ENCODE measurements at places on chromosomes 5 and 9.

- DNase-seq = no peak
Observed at GRCh38 chr5:57635146-57635777, 152.7 kb upstream of the ACTBL2 start.

DNA sequence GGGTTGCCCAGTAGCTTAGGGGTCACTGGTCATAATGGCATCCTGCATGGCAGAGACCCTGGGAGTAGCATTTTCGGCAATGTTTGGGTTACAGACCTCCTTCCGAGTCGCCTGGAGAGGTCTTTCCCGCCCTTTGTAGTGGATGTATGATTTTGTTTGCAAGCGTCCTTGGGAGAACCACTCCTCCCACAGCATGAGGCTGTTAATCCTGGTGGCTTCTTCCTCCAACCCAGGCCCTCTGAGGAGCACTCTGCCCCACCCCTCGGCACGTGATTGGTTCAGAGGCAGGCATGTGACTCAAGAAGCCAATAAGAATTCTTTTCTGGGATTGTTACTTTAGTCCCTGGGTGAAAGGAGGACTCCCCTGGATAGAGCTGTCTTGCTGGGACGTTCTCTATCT is 30.2 kb upstream of the GRHPR start:
- no peak for DNase-seq

GRCh38 chr9:117000196-117000723 is 313.2 kb downstream of the TRIM32 start:
- no peak for DNase-seq

DNA sequence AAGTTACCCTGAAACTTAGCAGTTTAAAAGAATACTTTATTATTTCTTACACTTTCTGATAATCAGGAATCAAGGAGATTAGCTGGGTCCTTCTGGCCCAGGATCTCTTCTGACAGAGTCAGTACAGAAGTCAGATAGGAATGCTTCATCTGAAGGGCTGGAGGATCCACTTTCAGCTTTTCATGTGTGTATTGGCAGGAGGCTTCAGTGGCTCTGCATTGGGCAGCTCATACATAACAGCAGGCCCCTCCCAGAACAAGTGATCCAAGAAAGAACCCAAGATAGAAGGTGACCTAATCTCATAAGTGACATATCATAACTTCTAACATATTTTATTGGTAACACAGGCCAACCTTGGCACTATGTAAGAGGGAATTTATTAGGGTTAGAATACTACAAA is 258.4 kb downstream of the HCN1 start:
- no peak for DNase-seq

- no peak for DNase-seq
Observed at GRCh38 chr9:134158242-134158641, 6.1 kb downstream of the RNU6ATAC start.

- DNase-seq = peak; percentile 88
Observed at GRCh38 chr5:141475625-141476131, at the start of gene PCDHGC3. Gene PCDHGC3, plus strand, starts transcription at chr5:141475966. Its CDS starts 151 bp downstream, at chr5:141476117.

DNA sequence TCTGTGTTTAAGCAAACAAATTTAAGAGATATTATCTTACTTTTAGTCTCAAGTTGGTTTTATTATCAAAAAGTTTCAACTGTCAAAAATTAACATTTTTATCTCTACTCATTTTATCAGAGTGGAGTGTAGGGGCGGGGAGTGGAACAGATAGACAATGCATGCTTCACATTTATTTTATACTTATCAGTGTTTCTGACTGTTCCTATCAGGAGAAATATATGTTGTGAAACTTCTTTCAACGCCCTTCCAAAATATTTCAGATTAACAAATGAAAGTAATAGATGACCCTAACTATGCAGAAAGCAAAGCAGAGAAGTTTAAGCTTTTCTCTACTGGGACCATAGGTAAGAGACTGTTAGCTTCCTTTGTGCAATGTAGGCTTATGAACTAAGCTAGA is 44.9 kb upstream of the MAST4 start:
- DNase-seq = no peak

DNA sequence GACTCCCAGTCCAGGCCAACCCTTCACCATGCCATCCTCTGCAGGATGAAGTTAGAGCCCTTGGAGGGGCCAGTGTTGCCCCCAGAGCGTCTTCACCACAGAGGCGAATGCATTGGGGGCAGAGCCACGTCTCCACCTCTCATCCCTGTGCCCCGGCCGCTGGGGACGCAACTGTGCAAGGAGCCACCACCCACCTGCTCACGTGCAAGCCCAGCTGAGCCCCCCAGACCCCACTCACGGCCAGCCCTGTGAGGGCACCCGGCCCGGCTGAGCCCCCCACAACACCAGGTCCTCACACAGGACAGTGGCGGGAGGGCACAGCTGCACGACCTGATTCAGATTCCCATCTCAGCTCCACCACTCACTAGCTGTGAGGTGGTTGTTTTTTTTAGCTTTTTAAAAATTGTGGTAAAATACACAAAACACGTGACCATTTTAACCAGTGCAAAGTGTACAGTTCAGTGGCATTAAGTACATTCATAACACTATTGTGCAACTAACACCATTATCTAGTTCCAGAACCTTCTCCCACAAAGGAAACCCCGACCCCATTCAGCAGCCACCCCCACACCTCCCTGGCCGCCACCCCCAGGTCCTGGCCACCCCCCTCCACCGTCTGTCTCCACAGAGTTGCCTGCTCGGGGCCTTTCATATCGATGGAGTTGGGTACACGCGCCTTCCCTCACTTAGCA is 33.5 kb upstream of the UBAC1 start:
- no peak for DNase-seq

DNA sequence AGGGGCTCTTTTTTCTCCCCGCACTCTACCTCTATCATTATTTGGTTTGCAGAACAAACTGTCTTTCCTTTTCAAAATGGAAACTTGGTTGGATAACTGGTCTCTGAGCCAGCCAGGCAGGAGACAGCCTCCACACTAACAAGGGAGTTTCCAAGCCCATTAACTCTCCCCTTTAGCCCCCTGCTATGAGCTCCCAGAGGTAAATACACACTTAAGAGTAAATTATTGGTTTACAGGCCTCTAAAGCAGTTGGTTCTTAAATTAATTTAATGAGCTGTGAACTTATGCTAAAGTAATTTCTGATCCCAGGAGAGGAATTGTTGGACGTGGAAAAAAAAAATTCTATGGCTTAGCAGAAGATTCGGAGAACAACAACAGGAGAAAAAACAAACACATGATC is 30.3 kb downstream of the EPB41L4A start:
- DNase-seq = peak; percentile 84

- DNase-seq = no peak
Observed at GRCh38 chr5:131338051-131338453, 74.2 kb downstream of the CDC42SE2 start.

DNA sequence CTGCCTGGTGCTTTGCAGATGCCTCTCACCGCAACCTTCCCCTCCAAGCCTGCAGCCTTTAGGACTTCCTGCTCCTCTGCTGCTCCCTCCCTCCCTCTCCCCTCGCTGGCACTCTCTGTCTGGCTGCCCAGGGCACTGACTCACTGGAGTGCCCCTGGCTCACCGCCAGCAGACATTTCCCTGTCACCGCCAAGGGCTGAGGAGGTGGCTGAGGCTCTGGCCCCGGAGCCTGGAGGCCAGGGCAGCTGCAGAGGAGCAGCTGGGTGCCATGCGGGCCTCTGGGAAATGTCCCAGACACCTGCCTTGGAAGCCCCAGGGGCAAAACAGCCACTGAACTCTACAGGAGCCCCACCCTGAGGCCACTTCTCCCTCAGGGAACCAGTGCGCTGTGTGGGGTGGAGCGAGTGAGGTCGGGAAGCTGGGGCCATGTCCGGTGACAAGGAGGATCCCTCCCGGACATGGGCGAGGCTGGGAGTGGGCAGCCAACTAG is 53.4 kb downstream of the TENT4A start:
- DNase-seq = peak; percentile 59

- no peak for DNase-seq
Observed at GRCh38 chr5:665956-666711, 27.0 kb downstream of the TPPP start.

Measured in COR-L47 (cell line).